Caki2 (cell line): ENCODE measurements at places on chromosomes 3 and 15. TPM values are rescaled to one million over a fixed set of nuclear protein-coding genes. Genes with fewer than 3 reads are reported as not detected.
A peak's percentile ranks its signal among the peaks of the same experiment; 100 is the strongest.

- DNase-seq = no peak
These were observed 105.1 kb upstream of the ETV5 start for GRCh38 chr3:186213946-186214345.

DNA sequence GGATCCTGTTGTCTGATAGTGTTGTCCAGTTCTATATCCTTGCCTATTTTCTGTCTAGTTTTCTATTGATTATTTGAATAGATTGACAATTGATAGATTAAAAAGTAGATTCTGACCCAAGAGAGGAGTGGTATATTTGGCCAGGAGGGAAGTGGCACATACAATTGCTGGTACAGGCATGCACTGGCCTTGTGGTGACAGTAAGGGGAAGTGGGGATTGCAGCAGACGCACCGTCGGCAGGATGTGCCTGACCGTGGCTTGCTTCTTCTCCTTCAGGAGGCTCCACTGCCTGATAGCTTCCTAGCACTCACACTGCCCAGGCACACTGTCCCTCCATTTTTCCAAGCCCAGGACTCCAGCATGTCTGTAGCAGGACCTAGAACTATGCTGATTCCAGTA lies 10.5 kb downstream of the GABRG3 start:
- DNase-seq = no peak

The C3orf70 gene
- total RNA-seq = not detected in 2 replicates

The LRTM1 gene
- not detected in 2 replicates for total RNA-seq

The SLC27A2 gene
- total RNA-seq = 0.06 and 0.57 TPM in 2 replicates

GRCh38 chr3:184561913-184562877 lies 610 bp downstream of the EPHB3 start:
- DNase-seq = no peak

DNA sequence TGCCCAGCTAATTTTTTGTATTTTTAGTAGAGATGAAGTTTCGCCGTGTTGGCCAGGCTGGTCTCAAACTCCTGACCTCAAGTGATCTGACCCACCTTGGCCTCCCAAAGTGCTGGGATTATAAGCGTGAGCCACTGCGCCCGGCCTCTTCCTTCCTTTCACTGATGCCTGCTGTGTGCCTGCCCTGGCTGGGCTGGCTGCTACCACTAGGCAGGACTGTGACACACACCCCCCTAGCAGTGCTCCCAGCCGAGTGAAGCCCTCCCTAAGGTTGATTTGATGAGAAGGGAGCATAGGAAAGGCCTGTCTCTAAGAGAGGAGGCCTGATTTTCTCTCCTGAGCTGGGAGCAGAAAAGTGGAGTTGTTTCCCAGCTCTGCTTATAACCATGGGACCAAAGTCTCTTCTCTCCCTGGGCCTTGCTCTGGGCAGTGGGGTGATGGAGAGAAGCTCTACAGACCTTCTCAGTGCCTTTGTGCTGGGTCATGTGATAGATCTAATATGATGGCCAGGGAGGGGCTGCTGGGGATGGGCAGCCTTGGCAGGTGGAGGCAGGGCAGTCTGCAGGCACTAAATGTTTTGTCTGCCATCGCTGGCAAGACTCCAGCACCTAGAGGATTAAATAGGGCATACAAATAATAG lies 20.1 kb upstream of the SFMBT1 start:
- DNase-seq = no peak

- no peak for DNase-seq
These were observed 221.6 kb downstream of the MEIS2 start for GRCh38 chr15:36878684-36879262.

DNA sequence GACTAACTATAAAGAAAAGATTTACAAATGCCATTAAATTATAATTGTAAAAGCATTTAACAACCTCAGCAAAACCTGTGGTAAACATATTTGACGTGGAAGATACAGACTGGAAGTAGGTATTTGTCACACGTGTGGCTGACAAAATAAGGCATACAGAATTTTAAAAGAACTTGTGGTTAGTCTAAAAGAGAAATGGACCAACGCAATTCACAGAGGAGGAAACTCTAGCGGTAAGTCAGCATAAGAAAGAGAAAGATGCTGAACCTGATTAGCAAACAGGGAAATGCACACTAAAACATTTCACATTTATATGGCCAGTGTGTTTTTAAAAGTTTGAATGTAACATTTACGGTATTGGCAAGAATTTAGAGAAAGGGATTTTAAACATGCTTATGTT lies 35.3 kb downstream of the KCNH8 start:
- no peak for DNase-seq

GRCh38 chr3:52088445-52089367 lies 32.3 kb upstream of the DUSP7 start:
- no peak for DNase-seq

The TGM5 gene
- total RNA-seq = not detected in 2 replicates

DNA sequence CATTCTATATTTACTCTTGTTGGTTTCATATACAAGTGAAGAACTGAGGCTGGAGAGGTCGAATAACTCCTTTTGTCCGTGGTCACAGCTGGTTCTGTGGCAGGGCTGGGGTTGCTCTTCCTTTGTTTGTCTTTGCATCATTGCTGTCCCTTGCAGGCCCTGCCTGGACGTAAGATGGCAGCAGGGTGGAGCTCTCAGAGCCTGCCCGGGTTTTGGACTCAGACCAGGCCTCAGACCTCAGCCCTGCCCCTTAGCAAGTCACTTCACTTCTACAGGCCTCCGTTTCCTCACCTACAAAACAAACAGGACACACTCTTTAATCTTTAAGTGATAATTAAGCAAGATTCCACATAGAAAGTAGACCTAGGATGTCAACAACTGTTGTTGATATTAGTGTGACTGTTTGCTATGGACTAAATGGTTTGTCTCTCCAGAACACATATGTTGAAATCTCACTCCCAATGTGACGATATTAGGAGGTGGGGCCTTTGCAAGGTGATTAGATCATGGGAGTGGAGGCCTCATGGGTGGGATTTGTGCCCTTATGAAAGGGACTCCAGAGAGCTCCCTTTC lies 65.6 kb upstream of the PLXNA1 start:
- DNase-seq = no peak

DNA sequence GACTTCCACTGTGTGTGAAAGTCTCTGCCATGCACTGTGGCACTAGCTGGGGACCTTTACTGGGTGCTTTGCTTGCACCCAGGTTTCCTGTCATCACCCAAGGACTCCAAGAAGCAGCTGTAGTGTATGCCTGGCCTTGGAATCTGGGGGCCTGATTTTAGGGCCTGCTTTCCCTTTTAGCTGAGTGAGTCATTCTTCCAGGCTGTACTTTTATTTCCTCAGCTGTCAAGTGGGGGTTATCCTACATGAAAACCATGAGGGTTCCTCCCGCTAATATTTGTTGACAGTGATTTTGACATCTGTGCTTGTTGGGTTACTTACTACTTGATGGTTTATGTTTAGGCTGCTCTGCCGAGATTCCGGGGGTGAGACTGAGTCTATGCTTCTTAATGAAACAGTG lies 18.5 kb downstream of the GORASP1 start:
- no peak for DNase-seq

DNA sequence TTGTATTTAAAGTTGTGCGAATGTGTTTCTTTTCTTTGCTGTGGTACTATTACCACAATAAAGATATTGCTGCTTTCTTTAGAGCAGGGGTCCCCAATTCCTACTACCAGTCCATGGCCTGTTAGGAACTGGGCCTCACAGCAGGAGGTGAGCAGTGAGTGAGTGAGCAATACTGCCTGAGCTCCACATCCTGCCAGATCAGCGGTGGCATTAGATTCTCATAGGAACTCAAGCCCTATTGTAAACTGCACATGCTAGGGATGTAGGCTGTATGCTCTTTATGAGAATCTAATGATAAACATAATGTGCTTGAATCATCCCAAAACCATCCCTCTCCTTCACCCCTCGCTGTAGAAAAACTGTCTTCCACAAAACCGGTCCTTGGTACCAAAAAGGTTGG lies 41.6 kb downstream of the DMXL2 start:
- no peak for DNase-seq

DNA sequence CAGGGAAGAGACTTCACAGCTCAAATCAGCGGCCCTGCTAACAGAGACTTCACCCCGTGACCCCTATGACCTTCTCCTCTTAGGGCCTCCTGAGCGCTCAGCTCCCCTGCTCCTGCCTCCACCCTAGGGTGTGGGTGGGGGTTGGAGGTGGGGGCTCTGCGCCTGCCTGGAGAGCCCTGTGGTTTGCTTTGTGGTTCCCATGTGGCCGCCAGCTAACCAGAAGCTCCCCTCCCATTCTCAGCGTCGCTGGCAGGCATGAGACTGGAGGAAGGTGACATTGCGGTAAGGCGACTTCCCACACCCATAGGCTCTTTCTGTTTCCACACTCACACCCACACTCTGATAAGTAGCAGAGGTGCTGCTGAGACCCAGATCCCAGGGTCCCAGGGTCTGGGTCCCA lies 27.6 kb downstream of the XYLB start:
- DNase-seq = no peak

DNA sequence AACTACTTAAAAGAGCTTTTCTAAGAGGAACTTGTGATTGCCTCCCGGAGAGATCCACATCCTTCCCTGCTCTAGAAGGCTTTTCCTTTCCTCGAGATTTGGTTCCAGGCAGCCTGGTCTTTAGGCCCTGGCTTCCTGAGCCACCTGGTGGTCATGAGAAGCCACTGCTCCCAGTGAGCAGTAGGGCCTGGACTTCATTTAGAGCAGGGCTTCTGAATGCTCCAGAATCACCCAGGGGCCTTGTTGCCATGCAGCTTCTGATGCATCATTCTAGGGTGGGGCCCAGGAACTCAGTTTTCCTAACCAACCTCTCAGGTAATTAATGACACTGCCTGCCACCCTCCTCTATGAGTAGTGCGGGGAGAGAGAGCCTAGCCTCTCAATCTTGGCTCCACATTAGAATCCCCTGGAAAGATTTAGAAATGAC lies 29.6 kb downstream of the PSMD6 start:
- peak; percentile 46 for DNase-seq

GRCh38 chr15:73902121-73903020 lies 23.9 kb upstream of the LOXL1 start:
- no peak for DNase-seq

- no peak for DNase-seq
These were observed 126.0 kb downstream of the IMPG2 start for GRCh38 chr3:101194392-101194791.

The TMC3 gene
- total RNA-seq = not detected in 2 replicates

The SLC38A3 gene
- not detected in 2 replicates for total RNA-seq

DNA sequence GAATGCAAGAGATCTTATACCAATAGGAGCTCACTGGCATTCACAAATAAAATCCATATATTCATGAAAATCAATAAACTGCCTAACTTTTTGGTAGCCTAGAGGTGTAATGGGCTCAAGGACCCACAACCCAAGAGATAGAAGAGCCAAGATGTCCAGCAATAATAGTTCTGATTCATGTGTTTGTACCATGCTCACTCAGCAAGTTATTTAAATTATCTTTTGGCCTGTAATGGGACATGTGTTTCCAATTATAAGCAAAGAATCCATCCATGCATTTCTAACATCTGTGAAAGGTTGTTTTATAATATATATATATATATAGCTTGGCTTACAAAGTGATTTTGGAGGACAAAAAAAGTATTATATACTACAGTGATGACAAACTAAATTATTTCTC lies 29.7 kb upstream of the SHC4 start:
- no peak for DNase-seq

DNA sequence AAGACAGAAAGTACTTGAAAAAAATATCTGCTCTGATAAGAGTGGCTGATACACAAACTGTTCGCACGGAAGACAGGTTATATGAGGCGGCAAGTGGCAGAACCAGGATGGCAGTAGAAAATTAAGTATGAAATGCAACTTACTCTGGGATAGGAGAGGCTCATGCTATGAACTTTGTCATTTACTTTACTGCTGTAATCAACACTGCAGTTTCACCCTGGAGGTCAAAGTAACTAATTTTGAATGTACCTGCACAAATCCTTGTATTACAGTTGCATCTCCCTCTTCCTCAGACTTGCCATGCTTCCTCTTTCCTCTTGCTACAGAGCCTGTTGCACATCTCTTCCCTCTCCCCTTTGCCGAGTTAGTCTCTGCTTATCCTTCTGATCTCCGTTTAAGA lies 38.8 kb downstream of the HACL1 start:
- DNase-seq = no peak

The CILP gene
- total RNA-seq = not detected in 2 replicates

GRCh38 chr15:26260517-26261133 lies 397.5 kb upstream of the ATP10A start:
- DNase-seq = peak; percentile 5

DNA sequence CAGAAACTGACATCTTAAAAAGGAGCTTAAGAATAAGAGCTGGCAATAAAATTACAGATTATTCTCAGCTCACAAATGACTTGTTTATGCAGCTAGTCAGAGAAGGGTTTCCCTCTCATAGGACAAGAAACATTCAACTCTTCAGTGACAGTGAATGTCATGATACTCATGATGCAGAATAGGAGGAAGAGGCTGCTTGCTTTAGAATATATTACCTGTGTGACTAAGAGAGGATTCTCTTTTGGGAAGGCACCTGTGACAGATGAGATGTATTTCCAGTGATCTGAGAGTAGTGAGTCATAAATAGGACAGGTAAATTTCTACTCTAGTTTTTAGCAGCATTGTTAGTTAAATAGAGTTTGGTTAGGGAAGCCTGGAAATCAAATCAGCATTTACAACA lies 39.9 kb downstream of the RASA2 start:
- DNase-seq = no peak

GRCh38 chr15:74137537-74137894 lies 7.1 kb downstream of the ISLR2 start:
- no peak for DNase-seq

The SAMMSON gene
- 0.10 and 0.78 TPM in 2 replicates for total RNA-seq

DNA sequence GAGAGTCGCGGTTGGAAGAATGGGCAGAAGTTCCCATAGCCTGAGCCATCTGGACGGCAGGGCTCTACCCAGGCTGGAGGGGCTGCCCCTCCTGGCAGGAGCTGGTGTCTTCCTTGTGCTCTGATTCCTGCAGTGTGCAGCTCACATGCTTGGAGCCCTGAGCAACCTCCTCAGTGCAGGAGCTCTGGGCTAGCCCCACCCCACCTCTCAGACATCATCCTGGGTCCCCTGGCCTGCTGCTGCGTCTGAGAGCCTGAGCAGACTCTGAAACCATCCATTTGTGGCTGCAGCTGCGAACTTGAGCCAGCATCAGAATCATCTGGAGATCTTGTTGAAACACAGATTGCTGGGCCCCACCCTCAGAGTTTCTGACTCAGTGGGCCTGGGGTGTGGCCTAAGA lies 42.8 kb downstream of the POMGNT2 start:
- no peak for DNase-seq

The CXCR6 gene
- total RNA-seq = not detected in 2 replicates

DNA sequence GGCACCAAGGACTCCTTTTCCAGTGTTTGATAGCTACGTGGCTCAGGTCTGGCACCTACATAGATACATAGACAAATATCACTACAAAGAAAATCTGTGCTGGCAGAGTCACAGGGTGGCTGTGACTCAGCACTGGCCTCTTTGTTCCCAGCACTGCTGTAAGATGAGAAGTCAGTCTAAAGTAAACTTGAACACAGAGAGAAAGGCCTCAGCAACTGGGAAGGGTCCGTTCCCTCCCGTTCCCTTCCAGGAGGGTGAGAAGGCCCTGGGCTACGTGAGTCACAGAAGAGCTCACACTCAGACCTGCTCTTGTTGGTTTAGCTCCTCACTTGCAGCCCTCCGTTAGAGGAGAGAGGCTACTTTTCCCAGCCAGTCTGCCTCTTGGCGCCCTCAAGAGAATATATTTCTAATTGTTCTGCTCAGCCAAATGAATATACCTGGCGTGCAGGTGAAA lies 23.1 kb downstream of the ANXA2 start:
- peak; percentile 99 for DNase-seq
